ENCODE measurements at places on chromosomes 4 and X.

DNA sequence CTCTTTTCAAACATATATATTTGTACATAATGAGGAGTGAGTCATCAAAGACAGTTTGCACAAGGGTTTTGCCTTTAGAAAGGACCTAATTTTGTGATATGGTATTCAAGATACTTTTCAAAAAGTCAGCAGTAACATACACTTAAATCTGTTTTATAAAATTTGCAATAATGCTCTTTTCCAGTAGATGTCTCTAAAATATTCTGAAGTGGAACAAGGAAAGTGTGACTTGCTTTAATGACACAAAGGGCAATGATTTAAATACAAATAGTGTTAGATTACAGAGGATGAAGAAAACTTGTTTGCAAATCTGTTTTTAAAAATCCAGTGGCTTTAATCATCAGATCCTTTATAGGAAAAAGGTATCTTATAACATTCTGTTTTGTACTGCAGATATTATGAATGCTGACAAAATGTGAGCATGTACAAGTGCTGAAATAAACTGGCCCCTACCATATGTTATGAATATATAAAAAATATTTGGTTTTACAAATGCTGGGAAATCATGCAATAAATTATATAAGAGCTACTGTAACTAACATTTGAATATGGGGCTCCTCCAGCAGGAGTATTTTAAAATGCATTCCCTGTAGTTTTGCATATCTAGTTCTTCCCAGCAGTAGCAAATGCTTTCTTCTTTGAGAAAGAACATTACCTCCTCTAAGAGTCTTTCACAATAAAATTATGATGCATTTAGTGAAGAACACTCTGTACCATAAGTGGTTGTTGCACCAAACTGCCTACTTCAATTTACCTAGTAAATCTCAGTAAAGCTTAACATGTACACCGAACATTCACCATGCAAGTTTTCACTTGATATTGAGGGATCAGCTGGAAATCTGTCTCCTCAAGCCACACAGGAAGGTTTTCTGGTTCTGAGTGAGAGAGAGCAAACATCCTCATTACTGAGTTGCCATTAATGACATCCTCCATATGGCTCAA lies 20.2 kb downstream of the MMRN1 start:
- no peak for DNase-seq

- DNase-seq = no peak
Observed at GRCh38 chr4:159010563-159011260, 92.2 kb upstream of the RAPGEF2 start.

GRCh38 chrX:15718283-15718970 lies 19.6 kb upstream of the CA5B start:
- DNase-seq = no peak

- no peak for DNase-seq
Observed at GRCh38 chr4:184349283-184350039, 124.9 kb downstream of the IRF2 start.

DNA sequence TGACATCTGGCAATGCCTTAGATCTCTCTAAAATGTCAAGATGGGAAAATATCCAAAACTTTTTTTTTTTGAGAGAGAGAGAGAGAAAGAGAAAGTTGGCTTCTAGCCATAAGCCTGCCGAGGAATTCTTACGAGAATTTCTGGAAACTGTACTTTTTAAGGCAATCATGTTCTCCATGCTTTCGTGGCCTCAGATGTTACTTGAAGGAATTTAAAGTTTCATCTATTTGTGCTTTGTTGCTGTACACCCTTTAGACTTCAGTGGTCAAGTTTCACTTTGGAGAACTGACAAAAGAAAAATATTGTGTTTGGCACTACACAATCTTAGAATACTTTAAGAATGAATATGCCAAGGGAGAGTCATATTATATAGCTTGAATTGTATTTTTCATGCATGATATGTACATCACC lies 53.9 kb downstream of the FAT4 start:
- no peak for DNase-seq

DNA sequence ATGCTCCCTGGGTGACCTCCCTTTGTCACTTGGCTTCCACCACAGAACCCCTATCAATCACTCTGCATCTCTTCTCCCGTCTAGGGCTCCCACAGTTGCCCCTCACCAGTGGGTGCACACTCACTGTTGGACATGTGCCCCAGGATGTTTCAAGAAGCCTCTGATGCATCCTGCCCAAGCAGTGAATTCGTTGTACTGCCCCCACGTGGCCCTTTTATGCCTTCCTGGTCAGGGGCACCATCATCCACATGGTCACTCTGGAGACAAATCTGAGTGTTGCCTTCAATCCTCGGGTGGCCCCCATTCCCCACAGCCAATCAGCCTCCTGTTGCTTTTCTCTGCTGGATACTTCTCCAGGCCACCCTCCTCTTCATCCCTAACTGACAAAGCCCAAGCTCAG lies 12.2 kb downstream of the ITIH6 start:
- peak; percentile 24 for DNase-seq

DNA sequence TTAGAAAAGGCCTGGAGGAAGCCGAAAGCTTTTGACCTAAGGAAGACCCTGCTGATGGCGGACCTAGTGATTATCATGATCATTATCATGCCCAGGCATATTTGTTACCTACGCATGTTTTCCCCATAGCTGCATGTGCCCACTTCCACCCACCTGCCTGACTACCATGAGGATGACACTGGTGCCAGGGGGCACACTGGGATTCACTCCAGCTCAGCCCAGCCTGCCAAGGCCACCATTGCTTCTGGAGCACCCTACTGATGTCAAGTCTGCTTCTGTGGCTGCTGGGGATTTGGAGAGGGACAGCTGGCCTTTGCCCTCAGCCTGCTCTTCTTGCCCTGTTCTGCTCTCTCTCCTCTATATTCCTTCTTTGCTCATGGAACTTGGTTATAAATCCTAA lies 124.7 kb upstream of the NALF2 start:
- DNase-seq = no peak

DNA sequence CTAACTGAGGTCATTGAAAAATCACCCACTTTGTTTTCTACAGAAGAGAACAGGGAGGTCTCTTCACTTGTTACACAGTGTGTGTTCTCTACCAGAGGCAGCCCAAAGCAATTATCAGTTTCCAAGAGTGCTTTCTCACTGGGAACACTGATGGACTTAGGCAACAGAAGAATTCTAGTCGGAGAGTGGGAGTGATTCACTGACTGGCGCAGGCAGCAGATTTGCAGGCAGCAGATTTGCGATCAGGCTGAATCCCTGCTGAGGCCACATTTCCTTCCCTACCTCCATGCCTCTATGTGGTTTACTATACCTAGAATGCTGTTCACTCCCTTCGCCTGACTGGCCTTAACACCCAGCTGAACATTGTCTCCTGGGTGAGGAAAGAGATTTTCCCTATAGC lies 6.6 kb downstream of the OCIAD2 start:
- no peak for DNase-seq

DNA sequence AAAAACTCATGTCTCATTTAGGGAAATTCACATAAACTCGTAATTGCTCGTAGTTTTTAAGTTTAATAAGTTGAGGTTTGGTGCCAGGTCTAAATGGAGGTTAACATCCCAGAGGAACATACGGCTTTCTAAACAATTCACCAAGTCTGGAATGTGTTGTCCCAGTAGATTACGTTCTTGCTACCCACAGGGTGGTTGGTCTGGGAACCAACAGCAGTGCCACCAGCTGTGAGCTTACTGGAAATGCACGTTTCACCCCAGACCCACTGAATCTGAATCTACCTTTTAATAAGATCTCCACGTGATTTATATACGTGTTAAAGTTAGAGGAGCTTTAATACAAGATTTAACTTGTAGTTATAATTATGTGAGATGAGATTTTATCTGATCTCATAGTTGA lies 134.3 kb downstream of the BMPR1B start:
- no peak for DNase-seq

DNA sequence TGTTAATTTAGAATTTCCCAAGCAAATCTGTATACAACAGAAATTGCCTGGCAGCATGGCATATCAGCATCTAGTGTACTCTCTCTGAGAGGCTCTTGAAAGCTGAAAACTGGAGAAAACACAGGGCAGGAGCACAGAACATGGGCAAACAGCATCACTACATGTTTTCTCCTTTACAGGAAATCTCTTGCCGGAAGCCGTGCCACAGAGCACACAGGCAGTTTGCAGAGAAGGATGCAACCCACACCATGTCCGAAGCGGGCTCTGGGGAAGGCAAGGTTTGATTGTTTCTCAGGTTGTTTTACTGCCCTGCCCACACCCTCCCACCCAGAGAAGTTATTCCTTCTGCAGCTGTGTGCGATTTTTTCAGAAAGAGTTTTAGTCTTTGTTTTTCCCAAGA lies 41.1 kb upstream of the FAM9C start:
- peak; percentile 60 for DNase-seq

DNA sequence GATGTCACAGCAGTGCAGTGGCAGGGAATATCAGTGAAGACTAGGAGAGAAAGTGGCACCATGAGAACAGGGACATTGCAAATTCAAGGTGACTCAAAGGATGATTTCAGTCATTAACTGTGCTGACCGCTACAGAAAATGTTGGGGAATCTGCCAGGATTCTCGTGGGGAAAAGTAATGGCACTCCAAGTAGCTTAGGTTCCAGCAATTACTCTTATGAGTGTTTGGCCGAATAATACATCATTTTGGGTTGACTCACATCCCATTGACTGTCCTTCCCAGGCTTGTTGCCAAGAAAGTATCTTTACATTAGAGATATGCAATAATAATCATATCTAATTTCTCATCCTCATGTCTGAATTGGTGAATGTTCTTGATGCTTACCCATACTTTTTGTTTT lies 1411.1 kb upstream of the PCDH7 start:
- DNase-seq = no peak

- DNase-seq = no peak
Observed at GRCh38 chr4:183374950-183375555, 52.8 kb upstream of the CLDN24 start.

DNA sequence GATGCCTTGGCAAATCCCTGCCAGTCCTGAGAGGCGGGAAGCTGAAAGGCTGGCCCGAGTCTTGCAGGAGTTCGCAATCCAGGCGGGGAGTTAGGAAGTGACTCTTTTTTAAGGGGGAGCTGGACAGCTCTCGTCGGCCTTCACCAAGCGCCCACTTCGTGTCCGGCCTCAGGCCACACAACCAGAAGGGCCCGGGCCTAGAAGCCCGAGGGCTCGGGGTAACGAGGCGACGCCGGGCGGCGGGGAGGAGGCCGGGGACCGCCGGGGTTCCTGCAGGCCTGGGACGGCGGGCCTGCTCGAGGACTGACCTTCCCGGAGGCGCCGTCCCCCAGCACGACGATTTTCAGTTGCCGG lies 395 bp downstream of the RAB28 start:
- peak; percentile 8 for DNase-seq

DNA sequence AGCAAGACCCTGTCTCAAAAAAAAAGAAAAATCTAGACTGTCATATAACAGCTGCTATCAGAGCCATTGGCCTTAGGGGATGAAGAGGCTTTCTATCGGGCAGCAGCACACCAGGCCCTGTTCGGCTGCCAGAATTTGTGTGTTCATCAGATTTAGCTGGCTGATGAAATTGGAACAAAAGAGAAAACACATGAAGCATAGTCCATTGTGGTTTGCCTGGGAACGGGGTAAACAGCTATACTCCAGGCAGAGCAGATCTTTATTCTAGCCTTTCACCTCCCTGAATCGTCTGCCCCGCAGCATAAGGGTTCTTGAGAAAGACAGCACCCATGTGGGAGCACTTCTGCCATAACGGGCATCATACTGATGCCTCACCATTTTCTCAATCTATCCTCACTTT lies 11.6 kb downstream of the TKTL1 start:
- no peak for DNase-seq

GRCh38 chr4:115972967-115973366 lies 859.5 kb upstream of the NDST4 start:
- no peak for DNase-seq

DNA sequence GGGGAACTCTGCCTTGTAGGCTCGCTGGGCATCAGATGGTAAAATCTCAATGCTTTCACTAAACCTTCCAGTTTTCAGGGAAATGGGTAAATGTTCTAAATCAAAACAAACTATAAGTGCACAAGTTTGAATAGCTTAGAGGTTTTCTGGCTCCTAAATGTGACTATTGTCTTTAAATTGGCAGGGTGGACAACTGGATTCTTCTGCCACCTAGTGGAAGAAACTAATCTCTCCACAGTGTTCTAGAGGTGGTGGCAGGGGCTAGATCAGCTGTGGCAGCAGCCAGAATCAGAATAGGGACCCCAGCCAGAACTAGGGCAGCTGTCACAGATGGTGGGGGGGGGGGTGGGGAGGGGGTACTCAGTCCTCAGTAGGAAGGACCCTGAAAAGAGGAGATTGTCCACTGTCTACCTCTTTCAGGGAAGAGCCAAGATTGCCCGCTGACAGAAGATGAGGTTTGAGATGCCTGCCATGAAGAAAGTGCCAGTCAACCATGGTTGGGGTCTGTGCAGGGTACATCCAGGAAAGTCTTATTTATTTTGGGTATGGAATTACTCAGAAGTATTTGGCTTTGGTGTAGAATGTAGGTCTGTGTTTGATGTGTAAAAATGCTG lies 201.4 kb downstream of the CCNG2 start:
- DNase-seq = peak; percentile 12

- no peak for DNase-seq
Observed at GRCh38 chrX:72258174-72258573, 18.9 kb downstream of the RPS4X start.

- DNase-seq = no peak
Observed at GRCh38 chrX:91435395-91435794, 756 bp downstream of the PABPC5 start.

DNA sequence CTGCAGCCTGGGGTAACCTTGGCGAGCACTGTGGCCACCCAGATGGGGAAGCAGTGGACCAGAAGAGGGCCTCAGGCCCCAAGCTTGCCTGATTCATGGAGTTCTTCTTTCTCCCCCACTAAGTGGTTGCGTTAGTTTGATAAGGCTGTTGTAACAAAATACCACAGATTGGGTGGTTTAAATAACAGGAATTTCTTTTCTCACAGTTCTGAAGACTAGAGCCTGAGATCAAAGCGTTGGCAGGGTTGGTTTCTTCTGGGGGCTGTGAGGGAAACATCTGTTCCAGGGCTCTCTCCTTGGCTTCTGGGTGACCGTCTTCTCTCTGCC lies 105.7 kb upstream of the GATB start:
- no peak for DNase-seq

DNA sequence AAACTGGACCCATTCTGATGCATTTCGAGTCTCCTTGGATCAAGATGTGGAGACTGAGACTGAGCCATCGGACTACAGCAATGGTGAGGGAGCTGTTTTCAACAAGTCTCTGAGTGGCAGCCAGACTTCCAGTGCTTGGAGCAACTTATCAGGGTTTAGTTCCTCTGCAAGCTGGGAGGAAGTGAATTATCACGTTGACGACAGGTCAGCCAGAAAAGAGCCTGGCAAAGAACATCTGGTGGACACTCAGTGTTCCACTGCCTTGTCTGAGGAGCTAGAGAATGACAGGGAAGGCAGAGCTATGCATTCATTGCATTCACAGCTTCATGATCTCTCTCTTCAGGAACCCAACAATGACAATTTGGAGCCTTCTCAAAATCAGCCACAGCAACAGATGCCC lies 84.8 kb downstream of the NEUROG2 start:
- no peak for DNase-seq

DNA sequence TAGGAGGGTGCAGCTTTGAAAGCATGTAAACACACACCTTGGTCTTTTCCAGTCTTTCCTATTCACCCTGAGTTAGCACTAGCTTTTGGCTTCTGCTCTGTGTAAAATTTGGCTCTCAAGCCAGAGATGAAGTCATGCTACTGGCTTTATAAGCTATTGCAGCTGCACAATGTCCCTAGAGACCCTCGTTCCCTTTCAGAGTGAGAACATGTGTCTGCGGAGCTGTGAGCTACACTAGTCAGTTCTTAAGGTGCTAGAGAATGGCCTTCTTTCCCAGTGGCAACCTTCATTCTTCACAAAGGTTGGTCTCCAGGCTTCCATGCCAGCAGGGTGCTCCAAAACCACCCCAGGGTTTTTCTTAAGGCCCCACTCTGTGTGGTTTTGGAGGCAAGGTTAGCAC lies 199.1 kb downstream of the SPATA18 start:
- DNase-seq = no peak

- peak; percentile 74 for DNase-seq
Observed at GRCh38 chr4:25938787-25939186, 24.8 kb downstream of the SMIM20 start.
